CD4-positive, alpha-beta T cell treated with Interleukin-12 subunit alpha and Interleukin-12 subunit beta, for 1 hour (primary cell): ENCODE measurements at places on chromosomes 13 and 19.

DNA sequence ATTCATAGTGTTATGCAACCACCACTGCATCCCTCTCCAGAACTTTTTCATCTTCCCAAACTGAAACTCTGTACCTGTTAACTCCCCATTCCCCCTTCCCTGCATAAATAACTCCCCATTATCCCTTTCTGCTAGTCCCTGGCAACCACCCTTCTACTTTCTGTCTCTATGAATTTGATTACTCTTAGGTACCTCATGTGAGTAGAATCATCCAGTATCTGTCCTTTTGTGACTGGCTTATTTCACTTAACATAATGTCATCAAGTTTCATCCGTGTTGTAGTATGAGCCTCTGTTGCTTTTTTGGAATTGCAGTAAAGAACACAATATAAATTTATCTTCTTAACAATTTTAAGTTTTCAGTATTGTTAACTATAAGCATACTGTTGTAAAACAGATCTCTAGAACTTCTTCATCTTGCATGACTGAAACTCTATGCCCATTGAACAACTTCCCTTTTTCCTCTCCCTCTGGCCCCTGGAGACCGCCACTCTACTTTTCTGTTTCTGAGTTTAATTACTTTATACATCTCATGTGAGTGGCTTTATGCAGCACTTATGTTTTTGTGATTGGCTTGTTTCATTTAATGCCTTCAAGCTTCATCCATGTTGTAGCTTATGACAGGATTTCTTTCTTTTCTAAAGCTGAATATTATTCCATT is 87.3 kb upstream of the ABCC4 start:
- no peak for DNase-seq

GRCh38 chr13:24053519-24054251 is 106.8 kb upstream of the SPATA13 start:
- peak; percentile 68 for DNase-seq

- DNase-seq, result no peak
These were observed 33.8 kb downstream of the DHRS12 start for GRCh38 chr13:51770160-51770559.

- DNase-seq, result no peak
These were observed 14.2 kb upstream of the ZNF492 start for GRCh38 chr19:22619932-22620331.

DNA sequence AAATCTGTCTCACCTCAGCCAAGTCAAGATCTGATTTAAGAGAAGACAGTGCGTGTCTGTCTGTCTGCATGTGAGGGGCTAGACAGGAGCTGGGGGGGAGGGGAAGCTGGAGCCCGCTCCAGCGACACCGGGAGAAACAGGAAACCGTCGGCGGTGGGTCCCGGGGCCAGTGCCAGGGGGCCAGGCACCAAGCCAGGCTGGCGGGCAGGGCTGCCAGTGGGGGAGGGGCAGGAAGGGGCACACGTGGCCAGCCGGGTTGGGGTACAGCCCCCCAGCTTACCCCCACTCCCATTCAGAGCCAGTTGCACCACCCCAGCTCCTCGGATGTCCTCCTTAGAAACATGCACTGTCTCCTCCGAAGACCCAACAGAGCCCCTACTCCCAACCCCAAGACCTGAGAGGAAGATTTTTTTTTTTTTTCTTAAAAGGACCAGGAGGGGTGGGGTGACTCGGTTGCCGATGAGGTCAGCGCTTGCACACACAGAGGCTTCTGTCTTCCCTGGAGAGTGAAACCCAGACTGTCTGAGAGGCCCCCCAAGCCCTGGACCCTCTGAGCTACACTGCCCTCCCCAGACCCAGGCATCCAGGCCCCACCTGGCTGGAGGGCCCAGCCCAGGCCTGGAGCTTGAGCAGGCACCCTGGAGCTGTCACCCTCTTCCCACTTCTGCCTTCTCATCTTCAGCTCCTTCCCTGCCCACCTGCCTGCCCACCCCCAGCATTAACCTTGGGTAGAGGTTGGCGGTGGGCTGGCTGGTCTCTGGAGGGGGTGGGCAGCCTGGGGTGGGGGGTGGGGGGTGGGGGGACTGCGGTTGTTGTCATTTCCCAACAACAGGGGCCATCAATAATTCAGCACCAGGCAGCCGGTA is 4.0 kb downstream of the ERF start:
- DNase-seq, result peak; percentile 28

DNA sequence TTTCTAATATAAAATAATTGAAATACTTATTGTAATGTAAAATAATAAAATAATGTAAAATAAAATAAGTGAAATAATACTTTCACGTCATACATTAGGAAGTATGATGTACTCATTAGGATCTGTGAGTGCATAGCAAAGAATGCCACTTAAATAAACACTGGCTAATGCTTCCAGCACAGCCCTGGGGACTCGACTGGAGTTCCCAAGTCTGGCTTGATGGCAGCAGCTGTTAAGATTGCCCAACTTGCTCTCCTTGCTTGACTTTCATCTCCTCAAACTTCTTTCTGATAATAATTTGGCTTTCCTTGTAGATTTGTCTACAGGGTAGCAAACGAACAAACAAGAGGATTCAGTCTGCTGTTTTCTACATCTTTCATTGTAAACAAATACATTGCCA is 191.9 kb downstream of the COG6 start:
- no peak for DNase-seq

GRCh38 chr13:110555601-110556223 is 5.8 kb downstream of the RAB20 start:
- no peak for DNase-seq

DNA sequence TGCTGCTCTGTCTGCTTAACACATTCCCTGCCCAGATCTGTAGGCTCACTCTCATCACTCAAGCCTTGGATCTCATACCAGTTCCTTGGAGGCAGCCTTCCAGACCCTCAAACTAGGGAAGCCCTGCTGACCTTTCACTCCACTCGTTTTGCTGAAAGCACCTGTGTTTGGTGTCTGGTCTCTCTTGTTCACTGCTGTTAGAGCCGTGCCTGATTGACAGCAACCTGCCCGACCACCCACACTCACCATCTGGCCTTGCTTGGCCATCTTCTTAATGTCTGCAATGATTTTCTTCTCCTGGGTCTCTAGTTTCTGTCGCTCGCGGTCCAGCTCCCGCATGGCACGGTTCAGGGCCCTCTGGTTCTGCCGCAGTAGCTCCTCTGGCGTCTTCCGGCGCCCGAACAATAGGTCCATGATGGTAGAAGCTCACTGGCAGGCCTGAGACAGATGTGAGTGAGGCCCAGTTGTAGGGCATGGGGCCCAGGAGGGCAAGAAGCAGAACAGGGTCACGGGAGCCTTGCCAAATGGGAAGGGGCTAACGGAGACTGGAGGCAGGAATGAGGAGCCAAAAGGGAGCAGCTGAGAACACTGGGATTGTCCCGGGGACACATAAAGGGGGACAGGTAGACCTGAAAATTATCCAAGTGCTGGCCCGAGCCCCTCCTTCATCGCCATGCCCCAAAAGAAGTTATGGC is 959 bp downstream of the CHMP2A start:
- DNase-seq, result no peak

DNA sequence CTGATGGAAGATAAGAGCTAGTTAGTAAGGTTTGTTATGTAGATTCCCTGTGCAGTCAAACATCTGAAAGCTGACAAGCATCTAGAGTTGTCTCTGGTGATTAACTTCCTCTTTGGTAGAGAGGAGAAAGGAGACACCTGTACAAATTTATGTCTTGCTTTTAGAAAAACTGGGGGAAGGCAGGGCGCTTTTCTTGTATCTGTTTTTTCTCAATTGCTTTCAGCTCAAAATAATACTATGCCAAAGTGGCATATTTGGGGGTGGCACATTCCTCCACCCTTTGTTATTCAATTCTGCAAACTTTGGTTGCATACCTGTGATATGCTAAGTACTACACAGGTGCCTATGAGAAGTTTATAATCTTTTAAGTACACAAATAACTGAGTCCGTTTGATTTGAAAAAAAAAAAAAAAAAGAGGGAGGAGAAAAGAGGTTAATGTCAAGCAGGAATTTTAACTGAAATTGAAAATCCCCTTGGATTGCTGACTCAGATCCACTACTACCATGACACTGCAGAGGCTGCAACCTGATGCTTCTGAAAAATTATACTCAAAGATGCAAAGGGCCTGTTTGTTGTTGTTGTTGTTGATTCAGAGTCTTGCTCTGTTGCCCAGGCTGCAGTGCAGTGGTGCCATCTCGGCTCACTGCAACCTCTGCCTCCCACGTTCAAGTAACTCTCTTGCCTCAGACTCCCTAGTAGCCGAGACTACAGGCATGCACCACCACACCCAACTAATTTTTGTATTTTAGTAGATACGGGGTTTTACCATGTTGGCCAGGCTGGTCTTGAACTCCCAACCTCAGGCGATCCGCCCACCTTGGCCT is 164.8 kb upstream of the NBEA start:
- no peak for DNase-seq

GRCh38 chr13:101868585-101869469 is 416.4 kb downstream of the ITGBL1 start:
- no peak for DNase-seq

DNA sequence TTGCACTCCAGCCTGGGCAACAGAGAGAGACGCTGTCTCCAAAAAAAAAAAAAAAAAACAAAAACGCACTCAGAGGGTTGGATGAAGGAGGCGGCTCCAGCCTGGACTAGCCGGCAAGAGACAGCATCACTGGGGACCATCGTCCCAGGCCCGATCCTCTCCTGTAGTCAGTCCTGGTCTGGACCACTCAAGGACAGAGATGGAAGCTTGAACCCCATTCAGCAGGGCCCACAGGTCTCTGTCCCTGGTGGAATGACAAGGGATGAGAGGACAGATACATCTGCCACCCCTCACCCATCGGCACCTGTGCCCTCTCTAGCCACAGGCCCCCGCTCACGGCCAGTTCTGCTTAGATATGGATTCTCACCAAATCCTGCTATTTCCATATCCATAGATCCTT is 14.0 kb downstream of the ADGRE5 start:
- DNase-seq, result no peak

- DNase-seq, result no peak
These were observed 35.6 kb upstream of the IL17D start for GRCh38 chr13:20667857-20668437.

GRCh38 chr19:39038098-39038497 is 5.7 kb upstream of the FBXO27 start:
- DNase-seq, result no peak

GRCh38 chr13:100363285-100363711 is 225.3 kb downstream of the GGACT start:
- no peak for DNase-seq

GRCh38 chr13:99960663-99961311 is 10.8 kb downstream of the ZIC5 start:
- DNase-seq, result no peak

- no peak for DNase-seq
These were observed 84.4 kb downstream of the STK24 start for GRCh38 chr13:98492335-98493041.

GRCh38 chr19:17240062-17240752 is 5.5 kb downstream of the NR2F6 start:
- no peak for DNase-seq
